ENCODE measurements at places on chromosomes 11 and 22.
A peak's percentile ranks its signal among the peaks of the same experiment; 100 is the strongest.

DNA sequence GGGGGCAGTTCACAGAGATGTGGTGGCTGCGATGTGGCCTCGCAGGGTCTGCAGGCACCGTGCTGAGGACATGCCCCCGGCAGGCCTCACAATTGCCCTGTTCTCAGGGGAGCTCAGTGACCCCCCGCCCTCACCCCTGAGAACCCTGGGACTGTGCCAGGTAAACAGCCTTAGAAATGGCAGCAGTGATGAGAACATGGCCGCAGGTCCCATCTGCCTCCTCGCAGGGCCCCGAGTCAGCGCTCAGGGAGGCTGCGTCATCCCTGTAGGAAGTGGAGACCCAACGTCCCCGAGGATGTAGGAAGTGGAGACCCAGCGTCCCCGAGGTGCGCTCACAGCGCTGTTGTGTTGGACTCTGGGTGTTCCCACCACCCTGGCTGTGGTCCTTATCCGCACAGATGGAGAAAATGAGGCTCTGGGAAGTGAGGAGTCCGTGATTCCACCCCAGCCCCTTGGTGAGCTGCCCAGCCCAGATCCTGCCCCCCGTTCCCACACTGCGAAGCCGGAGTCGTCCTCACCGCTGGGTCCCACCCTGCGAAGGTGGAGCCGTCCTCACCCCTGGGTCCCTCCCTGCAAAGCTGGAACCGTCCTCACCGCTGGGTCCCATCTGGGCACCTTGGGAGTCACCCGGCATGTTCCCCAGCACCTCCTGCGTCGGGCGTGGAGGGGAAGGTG, 1086.8 kb downstream of the BRD1 start:
- no peak for DNase-seq

- DNase-seq, result no peak
Measured at GRCh38 chr11:94445641-94446040, 44.4 kb upstream of the GPR83 start.

DNA sequence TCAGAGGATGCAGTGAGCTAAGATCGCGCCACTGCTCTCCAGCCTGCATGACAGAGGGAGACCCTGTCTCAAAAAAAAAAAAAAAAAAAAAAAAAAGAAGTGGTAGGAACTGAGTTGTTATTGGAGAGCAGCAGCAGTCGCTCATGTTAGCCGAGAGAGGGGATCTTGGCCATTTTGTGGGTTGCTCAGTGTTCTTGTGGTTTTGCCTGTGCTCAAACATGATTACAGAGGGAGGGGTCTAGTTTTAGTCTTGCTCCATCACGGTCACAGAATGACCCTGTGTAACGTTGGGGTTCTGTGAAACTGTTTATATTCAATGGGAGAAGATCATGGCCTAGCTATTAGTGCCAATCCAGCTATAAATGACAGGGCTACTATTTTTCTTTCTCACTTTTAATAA, 1.9 kb downstream of the DPAGT1 start:
- DNase-seq, result no peak

- DNase-seq, result no peak
Measured at GRCh38 chr22:17120711-17121232, 388 bp downstream of the TMEM121B start.

DNA sequence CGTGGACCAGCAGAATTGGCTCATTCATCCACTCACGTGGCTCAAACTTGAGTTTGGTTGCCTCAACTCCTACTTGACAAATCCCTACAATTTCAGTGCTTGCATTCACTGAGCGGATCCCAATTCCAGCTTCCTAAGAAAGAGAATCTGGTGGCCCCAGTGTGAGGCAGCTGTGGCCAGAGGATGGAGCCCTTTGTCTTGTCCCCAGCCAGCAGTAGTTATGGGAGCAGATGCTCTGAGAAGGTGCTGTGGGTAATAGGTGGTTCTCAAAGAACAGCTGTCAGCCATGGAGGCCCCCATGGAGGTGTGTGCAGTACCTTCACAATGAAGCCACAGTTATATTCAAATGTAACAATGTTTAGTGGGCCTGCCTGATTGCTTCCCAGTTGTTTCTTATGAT, 39.3 kb downstream of the KREMEN1 start:
- peak; percentile 28 for DNase-seq

GRCh38 chr11:37748641-37749040, 1150.6 kb upstream of the RAG2 start:
- no peak for DNase-seq

DNA sequence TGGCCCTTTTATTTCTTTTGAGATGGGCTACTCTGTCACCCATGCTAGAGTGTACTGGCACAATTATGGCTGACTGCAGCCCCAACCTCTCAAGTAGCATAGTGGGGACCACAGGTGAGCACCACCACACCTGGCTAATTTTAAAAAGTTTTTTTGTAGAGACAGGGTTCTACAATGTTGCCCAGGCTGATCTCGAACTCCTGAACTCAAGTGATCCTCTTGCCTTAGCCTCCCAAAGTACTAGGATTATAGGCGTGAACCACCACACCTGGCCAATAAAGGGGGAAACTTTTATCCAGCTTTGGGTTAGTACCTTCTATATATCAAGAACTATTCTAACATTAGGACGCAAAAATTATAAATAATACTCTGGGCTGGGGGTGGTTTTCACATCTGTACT, 52.1 kb downstream of the MAPK1 start:
- no peak for DNase-seq

- no peak for DNase-seq
Measured at GRCh38 chr22:17774926-17775685, 837 bp upstream of the BID start.

GRCh38 chr22:32801537-32802236, at the start of gene TIMP3:
Gene TIMP3, plus strand, starts transcription at chr22:32801705. Its CDS starts 297 bp downstream, at chr22:32802002.
- peak; percentile 92 for DNase-seq

- no peak for DNase-seq
Measured at GRCh38 chr11:62499944-62500649, 46.5 kb downstream of the AHNAK start.

DNA sequence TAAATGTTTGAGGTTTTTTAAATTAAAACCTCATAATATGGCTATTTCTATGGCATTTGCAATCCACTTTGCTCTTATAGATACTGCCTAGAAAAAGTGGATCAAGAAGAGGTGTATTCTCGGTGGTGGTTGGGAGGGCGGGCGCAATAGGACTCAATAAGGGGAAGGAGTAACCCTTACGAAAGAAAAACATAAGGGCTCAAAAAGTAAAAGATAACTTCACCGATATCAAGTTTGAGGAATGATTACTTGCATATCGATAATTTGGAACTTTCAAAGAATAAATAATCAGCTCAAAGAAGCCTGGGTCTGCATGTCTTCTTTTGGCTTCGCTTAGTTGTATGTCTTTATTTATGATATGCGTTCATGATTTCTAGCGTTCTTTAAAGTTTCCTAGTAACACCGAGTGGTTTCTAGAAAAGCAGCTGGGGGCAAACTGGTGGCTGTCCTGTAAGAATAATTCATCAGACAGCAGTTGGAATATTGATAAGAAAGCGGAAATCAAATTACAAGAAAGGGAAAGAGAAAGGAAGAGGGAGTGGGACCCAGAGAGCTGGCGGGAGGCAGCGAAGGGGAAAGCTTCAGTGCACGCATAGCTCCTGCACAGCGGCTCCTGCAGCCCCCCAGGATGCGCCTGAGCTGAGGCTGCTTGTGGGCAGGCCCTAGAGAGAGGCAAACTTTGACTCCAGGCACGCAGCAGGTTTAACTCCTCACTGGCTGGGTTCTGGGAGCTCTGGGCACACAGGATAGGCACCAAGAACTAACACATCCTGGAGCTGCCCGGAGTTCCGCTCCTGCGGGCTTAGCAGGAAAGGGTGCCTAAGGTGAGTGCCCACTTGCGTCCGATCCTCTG, 9.1 kb upstream of the FLI1 start:
- no peak for DNase-seq

DNA sequence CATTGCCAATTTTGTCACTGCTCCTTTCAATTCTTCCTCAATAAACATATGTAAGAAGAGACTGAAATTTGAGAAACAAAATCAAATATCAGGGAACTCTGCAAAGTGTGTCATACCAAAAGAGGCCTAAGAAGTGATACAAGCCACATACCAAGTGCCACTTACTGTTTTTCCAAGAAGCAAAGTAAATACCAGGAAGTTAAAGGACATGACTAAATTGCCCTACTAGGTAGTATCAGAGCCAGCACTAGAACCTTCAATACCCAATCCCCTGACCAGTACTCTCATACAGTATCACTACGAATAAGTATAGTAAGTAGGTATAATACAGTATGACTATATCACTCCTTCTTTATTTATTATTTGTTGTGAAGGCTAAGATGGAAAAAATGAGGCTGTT, 13.6 kb downstream of the MAML2 start:
- no peak for DNase-seq

DNA sequence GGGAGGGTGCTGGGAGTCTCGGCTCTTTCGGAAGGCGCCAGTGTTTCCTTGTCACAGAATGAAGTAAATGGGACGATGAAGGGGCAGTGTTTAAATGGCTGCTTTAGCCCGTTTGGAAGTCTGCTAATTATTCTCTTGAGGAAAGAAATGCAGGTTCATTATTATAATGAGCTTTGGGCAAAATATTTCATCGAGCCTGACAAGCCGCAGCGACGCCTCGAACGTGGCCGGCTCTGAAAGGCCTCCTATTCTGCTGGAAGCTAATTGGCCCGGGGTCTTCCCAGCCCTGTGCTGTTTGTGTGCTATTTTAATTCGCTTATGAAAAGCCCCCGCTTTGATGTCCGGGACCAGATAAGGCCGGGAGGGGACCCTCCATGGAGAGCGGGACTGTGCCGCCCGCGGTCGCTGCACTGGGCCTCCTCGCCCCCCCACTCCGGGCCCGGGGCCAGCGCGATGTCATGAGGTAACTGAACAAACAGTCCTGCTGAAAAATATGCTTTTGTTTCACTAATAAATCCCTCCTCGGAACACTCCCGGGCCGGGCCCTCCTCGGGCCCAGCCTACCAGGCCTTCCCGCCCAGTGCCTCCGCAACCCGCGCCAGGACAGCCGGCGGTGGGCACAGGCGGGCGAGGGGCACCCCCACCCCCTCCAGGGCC, 78.4 kb downstream of the CDKN1C start:
- DNase-seq, result no peak

GRCh38 chr11:19419808-19420207, 179.1 kb upstream of the E2F8 start:
- no peak for DNase-seq

- no peak for DNase-seq
Measured at GRCh38 chr22:23896523-23897186, 2.5 kb downstream of the MIF start.

DNA sequence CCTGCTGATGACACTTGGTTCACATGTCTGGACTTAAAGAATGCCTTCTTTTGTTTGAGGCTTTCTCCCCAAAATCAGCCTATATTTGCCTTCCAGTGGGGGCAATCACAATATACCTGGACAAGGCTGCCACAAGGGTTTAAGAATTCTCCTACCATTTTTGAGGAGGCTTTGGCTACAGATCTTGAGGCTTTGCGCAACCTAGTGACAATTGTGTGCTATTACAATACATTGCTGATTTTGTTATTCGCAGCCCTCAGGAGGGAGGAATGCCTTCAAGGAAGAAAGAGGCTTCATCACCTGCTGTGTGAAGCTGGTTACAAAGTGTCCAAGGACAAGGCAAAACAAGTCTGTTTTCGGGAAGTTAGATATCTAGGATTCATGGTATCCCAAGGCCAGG, 50.8 kb upstream of the OR4C15 start:
- no peak for DNase-seq

GRCh38 chr11:92500453-92500852, 275.8 kb downstream of the FAT3 start:
- DNase-seq, result no peak

GRCh38 chr11:9138612-9139579, 47.5 kb upstream of the SCUBE2 start:
- peak; percentile 7 for DNase-seq

Measured in NCI-H524 (cell line).